Uterine smooth muscle cell (primary cell): ENCODE measurements at places on chromosomes 12 and 14. TPM values are rescaled to one million over a fixed set of nuclear protein-coding genes. Genes with fewer than 3 reads are reported as not detected.

Gene SYNE3
- total RNA-seq = 12.9 and 18.0 TPM in 2 replicates

Gene CYP27B1
- total RNA-seq = under 0.01 and 0.55 TPM in 2 replicates

Gene KLRC2
- not detected in 2 replicates for total RNA-seq

Gene CD163
- total RNA-seq = not detected in 2 replicates

Gene EXOC3L4
- 0.50 TPM in 1 of 2 replicates, not detected in the other for total RNA-seq

Gene C12orf50
- total RNA-seq = under 0.01 TPM in 1 of 2 replicates, not detected in the other

Gene TMEM229B
- 0.33 and 0.62 TPM in 2 replicates for total RNA-seq

Gene REC8
- total RNA-seq = 0.87 and 1.1 TPM in 2 replicates

Gene ABCD2
- 0.25 and 0.33 TPM in 2 replicates for total RNA-seq

Gene SAMD15
- 2.2 and 3.0 TPM in 2 replicates for total RNA-seq

Gene OR4E1
- not detected in 2 replicates for total RNA-seq

Gene ADGRD1
- total RNA-seq = 0.11 and 1.1 TPM in 2 replicates

Gene STAC3
- 0.22 and 0.50 TPM in 2 replicates for total RNA-seq

Gene CACNA2D4
- total RNA-seq = 0.33 and 0.87 TPM in 2 replicates

Gene SLC10A1
- not detected in 2 replicates for total RNA-seq
